ENCODE measurements at places on chromosomes 4 and X.
A peak's percentile ranks its signal among the peaks of the same experiment; 100 is the strongest.

- no peak for DNase-seq
These were observed 15.8 kb upstream of the MPC1L start for GRCh38 chrX:40607381-40607780.

GRCh38 chr4:169143335-169143734, 127.4 kb downstream of the SH3RF1 start:
- DNase-seq: no peak

- no peak for DNase-seq
These were observed 244.1 kb downstream of the CRLF2 start for GRCh38 chrX:968148-968965.

DNA sequence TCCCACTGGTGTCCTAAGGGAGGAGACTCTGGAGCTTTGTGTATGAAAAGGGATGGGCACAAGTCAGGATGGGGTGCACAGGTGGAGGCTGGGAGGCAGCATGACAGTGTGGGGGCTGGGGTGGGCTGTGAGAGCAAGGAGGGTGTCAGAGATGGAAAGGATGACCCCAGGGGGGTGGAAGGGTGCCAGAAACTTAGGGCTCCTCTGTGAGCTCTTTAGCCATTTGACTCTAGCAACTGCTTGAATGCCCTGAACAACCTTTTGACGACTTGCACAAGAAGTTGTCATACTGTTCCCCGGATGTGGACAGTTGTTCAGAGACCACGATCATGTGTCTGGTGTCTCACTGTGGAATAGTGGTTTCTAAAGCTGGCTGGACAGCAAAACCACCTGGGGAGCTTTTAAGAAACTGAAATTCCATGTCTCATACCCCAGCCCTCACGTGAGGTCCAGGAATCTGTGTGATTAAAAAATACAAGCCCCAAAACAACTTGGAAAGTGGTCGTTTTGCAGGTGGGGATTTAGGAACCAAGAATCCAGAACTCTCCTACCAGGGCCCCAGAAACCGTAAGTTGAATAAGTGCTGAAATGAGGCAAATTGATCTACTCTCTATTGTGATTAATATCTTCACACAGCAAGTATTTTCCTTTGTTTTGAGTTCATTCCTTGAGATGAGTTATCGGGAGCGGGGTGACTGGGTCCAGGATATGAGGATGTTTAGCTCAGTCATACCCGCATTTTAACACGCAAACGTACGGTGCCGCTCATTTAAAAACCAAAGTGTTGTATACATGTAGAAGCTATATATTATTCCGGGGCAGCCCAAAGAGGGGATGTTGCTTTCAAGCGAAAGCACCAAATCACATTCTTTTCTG, 3.4 kb downstream of the RHOH start:
- DNase-seq: peak; percentile 93

- no peak for DNase-seq
These were observed 167.5 kb upstream of the DGKK start for GRCh38 chrX:50638123-50638522.

- DNase-seq: no peak
These were observed 44.3 kb downstream of the BMPR1B start for GRCh38 chr4:94802091-94802490.

- no peak for DNase-seq
These were observed 136.7 kb downstream of the APBB2 start for GRCh38 chr4:41077628-41078027.

DNA sequence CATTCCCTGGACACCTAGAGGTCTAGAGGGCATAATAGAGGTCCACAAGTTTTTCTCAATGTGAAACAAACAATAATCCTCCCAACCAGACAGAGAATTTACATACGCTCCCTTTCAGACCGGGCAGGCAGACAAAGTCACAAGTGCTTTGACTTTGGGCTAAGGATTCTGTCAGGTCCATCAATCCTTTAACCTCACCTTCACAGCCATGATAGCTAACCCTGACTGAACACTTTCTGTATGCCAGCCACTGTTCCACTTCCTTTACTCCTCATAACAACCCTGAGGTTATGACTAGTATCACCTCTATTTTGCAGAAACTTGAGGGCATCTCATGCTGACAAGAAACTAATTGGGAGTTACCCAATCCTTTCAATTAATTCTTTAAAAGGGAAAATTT, 118.8 kb upstream of the AFF2 start:
- DNase-seq: no peak

DNA sequence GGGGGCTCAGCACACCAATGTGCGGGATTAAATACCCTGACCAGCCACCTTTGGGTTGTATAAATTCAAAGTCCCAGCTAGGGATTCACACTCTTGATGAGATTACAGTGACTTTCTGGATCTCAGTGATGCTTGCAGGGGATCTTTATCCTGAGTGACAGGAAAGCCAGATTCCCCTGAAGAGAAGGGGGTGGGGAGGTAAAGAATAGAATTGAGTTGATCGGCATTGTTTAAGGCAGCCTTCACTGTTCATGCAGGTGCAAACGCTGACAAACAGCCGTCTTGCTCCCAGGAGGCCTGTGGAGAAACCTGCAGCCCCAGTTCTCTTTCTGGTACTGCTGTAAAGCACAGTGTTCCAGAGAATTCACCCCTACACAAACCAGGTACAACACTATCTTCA, 19.0 kb downstream of the CXXC4 start:
- no peak for DNase-seq

GRCh38 chr4:98623126-98623802, 35.1 kb downstream of the TSPAN5 start:
- DNase-seq: no peak

GRCh38 chrX:112513154-112513553, 166.6 kb downstream of the LHFPL1 start:
- no peak for DNase-seq

DNA sequence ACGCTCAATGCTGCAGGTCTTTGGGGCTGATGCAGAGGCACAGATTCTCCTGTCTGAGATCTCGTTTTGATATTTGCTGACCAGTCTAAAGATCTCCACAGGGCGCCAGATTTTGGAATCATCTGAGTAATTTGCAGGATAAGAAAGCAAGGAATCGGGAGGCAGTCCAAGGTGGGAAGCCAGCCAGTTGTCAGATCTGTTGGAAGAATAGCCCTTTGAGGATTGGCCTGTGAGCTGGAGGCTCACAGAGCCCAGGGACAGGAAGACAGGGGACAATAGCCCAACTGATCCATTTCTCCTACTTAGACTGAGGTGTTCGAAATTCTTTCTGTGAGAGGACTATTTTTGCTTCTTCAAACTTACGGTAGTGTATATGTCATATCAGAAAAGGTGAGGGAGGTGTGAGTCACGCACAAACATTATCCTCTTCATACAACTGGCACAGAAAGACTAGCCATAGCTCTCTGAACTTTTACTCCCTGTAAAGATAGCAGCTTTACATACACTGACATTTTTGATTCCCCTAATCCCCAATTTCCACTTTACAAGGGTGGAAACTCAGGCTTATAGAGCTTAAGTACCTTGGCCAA, 8.8 kb downstream of the DIPK2B start:
- no peak for DNase-seq

DNA sequence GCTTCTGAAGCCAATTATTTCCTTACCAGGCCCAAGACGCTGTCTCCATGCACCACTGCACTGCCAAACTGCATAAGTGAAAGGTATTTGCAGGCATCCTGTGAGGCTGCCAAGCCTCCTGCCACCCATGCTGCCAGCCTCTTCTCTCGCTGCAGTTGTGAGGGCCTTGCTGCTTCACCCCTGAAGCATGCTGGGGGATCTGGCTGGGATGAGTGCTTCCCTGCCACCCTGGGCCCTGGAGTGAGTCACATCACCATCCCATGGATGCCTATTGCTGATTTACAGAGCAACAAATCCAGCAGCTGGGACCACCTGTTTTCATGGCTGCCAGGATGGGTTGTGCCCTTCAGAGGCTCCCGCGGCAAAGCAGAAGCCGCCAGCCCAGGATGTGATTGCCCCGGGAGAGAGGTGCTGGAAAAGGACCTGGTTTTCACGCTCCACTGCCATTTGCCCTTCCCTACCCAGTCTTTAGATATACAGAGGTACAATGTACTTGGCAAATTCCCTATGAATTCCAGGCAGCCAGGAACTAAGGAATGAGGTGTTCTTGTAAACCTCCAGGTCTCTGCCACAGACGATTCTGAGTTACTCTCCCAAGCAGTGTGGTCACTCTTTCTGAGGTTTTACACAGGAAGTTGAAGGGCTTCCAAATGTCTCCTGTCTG, 41.5 kb upstream of the PTCHD1 start:
- no peak for DNase-seq

DNA sequence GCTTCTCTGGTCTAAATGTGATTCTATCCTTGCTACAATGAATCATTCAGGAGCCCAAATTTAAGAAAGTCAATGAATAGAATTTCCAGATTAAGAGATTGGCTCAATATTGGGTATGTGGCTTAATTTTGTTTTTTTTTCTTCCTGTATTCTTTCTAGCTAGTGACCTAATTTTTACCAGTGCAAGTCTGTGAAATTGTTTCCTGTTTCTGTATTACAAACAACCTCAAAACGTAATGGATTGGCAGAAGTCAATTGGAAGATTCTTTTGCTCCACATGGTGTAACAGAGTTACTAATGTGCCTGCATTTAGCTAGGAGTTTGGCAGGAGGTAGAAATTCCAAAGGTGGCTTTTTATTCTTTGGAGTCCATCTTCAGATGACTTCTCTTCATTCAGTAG, 17.6 kb downstream of the DYNLT3 start:
- DNase-seq: no peak

GRCh38 chr4:158710814-158711213, 12.4 kb downstream of the PPID start:
- DNase-seq: no peak

All from GM12864 (cell line).